ENCODE measurements at places on chromosomes 6 and 20. TPM values are rescaled to one million over a fixed set of nuclear protein-coding genes. Genes with fewer than 3 reads are reported as not detected.

The FAM229B gene
- total RNA-seq = 5.9 TPM

The LCA5 gene
- total RNA-seq = 0.93 TPM

The FAM83C gene
- 0.14 TPM for total RNA-seq

The RGS19 gene
- 39.1 TPM for total RNA-seq

The CLVS2 gene
- 0.13 TPM for total RNA-seq

The MAN1A1 gene
- total RNA-seq = 0.05 TPM

The BAG2 gene
- 6.8 TPM for total RNA-seq

The COL19A1 gene
- not detected for total RNA-seq

The IFT52 gene
- total RNA-seq = 36.0 TPM

The BPIFB4 gene
- total RNA-seq = not detected

The WFDC10B gene
- total RNA-seq = not detected

The CCN6 gene
- not detected for total RNA-seq

The ADGB gene
- not detected for total RNA-seq

The NPEPL1 gene
- 35.9 TPM for total RNA-seq

The HNF4A gene
- total RNA-seq = 20.0 TPM

The BANF2 gene
- not detected for total RNA-seq

The CTNNBL1 gene
- 64.0 TPM for total RNA-seq

The C20orf96 gene
- total RNA-seq = 11.1 TPM
